ENCODE measurements at places on chromosomes 11 and 22.

- DNase-seq: no peak
Measured at GRCh38 chr11:130668751-130669150, 220.3 kb downstream of the ADAMTS15 start.

DNA sequence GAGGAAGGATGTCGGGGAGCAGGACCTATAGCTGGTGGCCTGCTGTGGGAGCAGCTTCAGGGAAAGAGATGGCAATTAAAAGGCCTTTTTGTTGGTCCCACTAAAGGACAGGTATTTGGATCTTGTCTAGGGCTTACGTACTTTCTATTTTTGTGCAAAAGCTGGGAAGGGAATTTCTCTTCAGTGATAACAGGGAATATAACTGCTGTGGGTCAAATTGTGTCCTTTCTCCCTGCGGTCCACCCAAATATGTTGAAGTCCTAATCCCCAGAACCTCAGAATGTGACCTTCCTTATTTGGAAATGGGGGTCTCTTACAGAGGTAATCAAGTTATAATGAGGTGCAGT is 14.0 kb downstream of the HSPA8 start:
- DNase-seq: no peak

DNA sequence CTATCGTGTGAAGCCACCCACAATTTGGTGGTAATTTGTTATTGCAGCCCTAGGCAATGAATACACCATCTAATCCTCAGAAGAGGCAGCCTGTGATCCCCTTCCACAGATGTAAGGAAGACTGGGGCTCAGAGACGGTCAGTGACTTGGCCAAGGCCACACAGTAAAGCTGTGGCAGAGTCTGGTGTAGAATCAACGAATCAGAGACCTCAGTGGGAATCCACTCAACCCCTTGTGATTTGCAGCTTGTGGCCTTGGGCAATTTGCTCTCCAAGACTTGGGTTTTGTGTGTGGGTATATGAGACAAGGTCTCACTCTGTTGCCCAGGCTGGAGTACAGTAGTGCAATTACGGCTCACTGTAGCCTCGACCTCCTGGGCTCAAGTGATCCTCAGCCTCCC is 1.9 kb downstream of the LGALS2 start:
- no peak for DNase-seq

DNA sequence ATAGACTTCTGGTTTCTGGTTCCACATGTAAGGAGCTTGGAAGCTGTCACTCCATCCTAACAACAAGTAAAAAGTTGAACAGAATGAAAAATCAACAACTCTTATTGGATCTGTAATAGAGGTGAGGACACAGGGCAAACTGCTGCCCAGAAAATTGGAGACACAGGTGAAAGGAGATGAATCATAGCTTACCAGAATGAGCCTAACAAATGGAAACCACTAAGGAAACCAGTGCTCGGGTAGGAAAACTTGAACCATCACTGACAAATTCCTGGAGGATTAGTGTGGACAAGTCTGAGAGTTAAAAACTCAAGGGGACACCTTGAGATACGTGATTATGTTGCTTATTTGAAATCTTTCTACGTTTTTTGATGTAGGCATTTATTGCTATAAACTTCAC is 52.1 kb downstream of the GDPD4 start:
- DNase-seq: no peak

DNA sequence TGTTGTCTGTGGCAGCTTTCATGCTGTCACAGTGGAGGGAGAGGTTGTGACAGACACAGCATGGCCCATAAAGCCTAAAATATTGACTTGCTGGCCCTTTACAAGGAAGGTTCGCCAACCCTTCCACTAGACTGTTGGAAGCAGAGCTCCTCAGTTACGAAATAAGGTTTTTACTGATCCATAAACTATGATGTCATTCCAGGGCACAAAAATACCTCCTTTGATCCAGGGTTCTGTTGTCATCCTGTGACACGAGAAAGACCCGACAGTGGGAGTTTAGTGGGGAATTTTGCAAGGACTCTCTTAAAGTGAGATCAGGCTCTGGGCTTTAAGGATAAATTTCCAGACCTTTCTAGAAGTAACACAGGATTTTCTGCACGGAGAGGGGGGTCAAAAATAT is 15.7 kb downstream of the BARX2 start:
- DNase-seq: no peak

DNA sequence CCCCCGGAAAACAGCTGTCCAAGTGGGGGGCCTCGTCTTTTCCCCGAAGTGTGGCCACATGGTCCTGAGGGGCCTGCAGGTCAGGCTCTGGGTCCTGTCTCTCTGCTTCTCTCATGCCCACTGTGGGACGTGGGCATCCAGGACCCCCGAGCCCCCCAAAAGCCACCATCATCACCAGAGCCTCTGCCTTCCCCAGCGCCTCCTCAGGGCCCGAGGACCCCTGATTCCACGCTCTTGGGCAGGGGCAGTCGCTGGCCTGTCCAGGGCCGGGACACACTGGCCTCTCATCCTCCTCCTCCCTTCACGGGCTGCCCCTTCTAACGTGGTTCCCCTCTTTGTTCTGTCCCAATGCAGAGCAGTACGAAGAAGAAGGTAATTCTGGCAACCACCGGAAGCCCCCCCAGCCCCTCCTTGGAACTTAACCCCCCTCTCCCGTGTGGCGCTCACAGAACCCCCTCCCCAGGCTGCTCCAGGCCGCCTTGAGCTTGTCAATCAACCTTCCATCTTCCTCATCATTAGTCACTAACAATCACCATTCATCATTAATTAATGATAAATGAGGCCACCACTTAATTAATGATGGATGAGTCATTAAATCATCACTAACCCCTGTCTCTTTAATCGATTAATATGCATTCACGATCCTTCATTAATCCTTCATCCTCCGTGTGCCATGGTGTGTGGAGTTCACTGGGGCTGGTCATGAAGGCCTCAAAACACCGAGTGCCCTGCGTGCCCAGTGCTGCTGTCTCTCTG is 3.9 kb downstream of the TNNT3 start:
- DNase-seq: no peak

- DNase-seq: peak; percentile 35
Measured at GRCh38 chr11:13238879-13239514, 38.6 kb upstream of the BMAL1 start.

GRCh38 chr22:48084041-48084728 is 1321.7 kb downstream of the TBC1D22A start:
- no peak for DNase-seq

GRCh38 chr22:25407859-25408229 is 156.6 kb upstream of the GRK3 start:
- no peak for DNase-seq

GRCh38 chr11:109320595-109320994 is 101.4 kb upstream of the C11orf87 start:
- no peak for DNase-seq

DNA sequence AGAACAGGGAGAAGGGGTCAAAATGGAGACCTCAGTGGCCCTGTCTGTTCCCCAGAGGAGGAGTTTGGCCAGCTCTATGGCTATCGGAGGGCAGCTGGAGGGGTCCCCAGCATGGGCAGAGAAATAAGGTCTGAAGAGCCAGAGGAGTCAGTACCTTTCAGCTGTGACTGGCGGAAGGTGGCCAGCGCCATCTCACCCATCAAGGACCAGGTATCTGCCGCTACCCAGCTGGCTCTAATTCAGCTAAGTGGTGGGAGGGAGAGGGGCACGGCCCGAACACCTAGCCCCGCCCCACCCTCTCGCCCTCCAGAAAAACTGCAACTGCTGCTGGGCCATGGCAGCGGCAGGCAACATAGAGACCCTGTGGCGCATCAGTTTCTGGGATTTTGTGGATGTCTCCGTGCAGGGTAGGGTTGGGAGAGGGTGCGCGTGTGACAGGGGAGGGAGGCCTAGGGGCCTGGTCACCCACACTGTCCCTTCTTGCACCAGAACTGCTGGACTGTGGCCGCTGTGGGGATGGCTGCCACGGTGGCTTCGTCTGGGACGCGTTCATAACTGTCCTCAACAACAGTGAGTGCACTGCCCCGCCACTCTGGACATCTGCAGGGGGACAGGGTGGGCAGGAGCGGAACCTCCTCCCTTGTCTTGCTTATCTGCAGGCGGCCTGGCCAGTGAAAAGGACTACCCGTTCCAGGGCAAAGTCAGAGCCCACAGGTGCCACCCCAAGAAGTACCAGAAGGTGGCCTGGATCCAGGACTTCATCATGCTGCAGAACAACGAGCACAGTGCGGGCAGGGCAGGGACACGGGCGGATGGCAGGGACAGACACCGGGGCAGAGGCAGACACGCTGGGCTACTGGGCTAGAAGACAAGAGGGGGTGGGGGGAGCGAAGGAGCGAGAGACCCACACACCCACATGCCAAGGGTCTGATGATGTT is 2.8 kb downstream of the CTSW start:
- DNase-seq: no peak

DNA sequence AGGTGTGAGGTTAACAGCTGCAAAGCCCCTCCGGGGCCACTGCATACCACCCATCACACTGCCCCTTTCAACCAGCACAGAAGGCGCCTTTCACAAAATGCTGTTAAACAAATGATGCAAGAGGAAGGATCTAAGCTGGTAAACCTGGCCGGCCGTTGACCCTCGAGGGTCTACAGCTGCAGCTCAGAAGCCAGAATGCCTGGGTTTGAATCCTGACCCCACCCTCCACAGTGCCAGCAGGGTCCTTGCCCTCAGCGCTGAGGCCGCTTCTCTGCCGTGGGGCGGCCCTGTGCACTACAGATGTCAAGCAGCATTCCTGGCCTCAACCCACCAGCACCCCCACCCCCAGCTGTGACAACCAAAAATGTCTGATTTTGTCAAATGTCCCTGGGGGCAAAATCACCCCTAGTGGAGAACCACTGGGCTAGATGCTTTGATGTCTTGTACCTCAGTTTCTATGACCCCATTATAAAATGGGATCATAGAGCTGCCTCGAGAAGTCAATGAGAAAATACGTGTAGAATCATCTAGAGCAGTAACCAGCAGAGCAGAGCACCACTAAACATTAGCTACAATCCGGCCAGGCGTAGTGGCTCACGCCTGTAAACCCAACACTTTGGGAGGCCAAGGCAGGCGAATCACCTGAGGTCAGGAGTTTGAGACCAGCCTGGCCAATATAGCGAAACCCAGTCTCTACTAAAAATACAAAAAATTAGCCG is 77.9 kb downstream of the CELSR1 start:
- DNase-seq: no peak

DNA sequence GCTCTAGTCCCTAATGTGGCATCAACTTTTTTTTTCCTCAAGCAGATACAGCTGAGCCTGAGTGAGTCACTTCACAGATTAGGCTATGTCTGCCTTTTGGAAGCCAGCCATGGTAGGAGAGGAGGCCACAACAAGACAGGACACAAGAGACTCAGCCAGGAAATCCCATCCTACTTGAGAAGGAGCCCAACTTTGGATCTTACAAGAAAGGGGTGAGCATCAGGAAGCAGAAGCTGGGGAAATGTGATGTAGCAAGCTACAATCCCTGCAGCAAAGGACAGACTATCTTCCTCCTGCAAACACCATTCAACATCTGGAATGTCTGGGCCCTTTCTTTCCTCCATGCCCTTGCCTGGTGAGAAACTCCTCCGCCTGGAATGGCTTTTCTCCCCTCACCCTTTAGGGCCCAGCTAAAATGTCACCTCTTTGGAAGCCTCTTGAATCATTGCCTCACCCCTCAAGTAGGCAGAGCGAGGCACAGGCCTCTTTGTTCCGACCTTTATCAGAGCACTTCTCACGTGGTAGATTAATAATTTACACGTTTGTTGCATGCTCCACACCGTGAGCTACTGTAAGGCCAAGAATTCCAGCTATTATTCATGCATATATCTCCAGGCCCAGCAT is 156.4 kb upstream of the PITPNB start:
- no peak for DNase-seq

DNA sequence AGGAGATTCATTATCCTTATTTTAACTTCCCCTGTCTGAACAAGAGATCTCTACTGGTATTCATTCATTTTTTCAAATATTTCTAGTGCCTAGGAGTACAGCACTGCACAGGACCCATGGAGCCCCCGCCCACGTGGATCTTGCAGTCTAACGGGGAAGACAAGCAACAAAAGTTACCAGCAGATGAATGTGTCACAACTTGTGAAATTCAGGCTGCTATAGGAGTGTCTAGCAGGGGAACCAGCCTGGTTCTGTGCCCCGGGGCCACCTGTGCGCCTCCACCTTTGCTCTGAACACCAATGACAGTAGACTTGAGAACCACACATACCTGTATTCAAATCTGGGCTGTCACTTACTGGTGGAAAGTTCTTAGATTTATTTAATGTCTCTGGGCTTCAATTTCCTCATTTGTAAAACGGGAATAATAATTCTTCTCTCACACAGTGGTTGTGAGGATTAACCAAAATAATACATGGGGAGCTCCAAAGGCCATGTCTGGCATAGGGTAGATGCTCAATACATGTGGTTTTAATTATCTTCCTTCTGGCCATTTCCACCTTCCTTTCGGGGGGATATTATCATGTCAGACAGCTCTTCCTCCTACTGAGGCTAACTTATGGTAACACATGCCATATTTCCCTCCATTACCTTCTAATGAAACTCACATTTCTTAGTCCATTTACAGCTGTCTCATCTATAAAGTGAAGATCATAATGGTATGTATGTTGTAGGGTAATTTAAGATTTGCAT is 17.8 kb downstream of the POU2AF1 start:
- no peak for DNase-seq

GRCh38 chr11:47917599-47918369 is 62.6 kb upstream of the PTPRJ start:
- no peak for DNase-seq

- DNase-seq: no peak
Measured at GRCh38 chr11:112961751-112962578, 745 bp downstream of the NCAM1 start.

GRCh38 chr22:38214302-38215056 is 12.7 kb downstream of the MAFF start:
- DNase-seq: peak; percentile 42

DNA sequence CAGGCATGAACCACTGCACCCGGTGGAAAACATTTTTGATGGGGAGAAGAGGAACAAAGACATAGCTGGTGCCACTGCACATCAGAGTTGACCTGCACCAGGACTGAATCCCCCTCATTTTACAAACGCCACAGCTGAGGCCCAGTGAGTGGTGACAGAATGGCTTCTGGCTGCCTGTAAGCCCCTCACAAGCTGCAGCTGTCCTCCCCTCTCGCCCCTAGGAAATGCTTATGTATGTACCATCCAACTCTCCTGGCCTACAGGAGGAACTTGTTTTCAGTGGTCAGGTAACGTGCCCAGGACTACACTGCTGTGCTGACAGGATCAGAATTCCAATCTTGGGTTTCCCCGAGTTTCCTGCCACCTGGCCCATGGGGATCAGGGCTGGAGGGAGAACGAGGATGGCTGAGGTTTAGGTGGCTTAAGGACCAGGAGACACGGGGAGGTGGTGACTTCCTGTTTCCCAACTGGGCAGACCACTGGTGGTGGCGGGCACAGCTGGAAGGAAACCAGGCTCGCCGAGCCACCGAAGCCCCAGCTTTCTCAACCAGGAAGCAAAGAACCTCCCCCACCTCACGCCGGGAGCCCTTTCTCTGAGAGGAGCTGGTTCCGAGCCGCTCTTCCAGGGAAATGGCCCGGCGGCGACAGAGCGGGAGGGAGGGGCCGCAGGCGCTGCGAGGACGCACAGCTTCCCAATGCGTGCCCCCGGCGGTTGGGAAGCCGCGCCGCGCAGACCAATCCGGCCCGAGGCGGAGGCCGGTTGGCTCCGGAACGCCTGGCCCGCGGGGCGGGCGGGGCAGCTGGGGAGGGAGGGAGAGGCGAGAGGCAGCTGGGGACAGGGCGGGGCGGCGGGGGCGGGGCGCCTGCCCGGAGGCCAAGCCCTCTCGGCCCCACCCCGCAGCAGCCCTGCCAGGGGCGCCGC is 1.0 kb upstream of the LRFN4 start:
- peak; percentile 54 for DNase-seq
